ENCODE measurements at places on chromosomes 6 and 20.

DNA sequence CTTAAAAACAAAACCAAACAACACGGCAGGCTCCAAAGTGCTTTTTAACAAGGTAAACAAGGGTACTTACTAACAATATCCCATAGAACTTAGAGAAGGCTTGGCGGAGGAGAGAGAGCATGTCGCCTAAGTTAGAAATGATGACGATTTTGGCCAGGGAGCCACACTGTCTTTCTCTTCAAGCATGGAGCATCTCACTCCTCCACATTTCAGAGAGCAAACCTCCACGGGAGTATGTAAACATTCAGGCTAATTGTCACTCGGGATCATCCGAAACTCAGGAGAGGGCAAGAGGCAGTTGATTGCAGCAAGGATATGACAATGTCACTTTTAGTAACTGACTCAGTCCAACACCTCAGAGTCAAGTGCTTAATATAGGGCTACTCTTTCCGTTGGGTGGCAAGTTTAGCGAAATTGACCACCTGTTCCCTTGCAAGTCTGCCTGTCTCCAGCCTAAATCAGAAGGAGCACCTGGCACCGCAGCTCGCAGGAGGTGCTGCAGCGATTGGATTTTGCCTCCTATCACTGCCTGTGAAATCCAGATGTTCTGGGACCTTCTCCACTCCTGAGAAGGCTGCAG lies 65.8 kb upstream of the RPS6KA2 start:
- DNase-seq: no peak

DNA sequence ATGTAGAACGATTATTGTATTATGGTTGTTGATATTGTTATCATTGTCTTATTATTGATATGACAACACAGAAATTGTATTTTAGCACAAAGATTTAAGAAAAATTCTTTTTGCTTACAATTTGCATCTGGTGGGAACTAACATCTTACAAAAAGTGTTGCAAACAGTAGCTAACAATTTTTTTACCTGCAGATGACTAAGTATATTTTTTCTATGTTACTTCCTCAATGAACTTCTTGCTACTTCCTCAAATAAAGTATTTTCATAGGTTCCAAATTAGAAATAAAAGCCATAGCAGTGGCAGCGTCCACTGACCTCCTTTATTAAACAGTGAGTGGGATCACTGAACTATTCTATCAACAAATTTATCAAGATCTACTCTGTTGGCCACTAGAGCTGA lies 847.0 kb downstream of the PHF3 start:
- DNase-seq: no peak

- no peak for DNase-seq
Measured at GRCh38 chr6:89862698-89863097, 31.6 kb upstream of the GJA10 start.

- no peak for DNase-seq
Measured at GRCh38 chr20:37757550-37757949, 63.7 kb downstream of the CTNNBL1 start.

GRCh38 chr20:16560216-16560615 lies 13.0 kb downstream of the KIF16B start:
- no peak for DNase-seq

Measured in HEK293T (cell line).